Tongue (tissue), 3 donors: ENCODE measurements at places on chromosomes 7 and 10. TPM values are rescaled to one million over a fixed set of nuclear protein-coding genes. Genes with fewer than 3 reads are reported as not detected.
A peak's percentile ranks its signal among the peaks of the same experiment; 100 is the strongest.

GRCh38 chr7:154387252-154387651 lies 335.1 kb downstream of the DPP6 start:
- DNase-seq, result no peak

DNA sequence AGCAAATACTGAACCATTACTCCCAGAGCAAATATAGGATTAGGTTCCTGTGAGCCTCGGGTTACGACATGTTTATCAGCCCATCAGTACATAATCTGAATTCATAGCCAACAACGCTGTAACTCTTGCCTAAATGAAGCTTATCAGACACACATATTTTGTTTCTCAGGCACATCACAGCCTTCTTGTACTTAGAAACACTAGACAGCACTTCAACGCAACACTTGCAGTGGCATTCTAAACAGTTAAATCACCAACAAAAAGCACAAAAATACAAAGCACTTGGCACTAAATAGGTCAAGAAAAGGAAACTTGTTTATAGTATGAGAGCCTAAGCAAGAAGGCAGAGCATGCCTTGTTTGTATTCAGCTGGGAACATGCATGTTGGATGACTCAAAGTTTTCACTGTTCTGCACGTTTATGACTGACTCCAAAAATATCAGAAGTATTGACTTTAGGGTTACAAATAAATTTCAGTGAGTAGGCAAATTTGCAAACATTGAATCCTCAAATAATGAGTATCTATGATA lies 75.0 kb downstream of the VPS50 start:
- DNase-seq, result no peak

DNA sequence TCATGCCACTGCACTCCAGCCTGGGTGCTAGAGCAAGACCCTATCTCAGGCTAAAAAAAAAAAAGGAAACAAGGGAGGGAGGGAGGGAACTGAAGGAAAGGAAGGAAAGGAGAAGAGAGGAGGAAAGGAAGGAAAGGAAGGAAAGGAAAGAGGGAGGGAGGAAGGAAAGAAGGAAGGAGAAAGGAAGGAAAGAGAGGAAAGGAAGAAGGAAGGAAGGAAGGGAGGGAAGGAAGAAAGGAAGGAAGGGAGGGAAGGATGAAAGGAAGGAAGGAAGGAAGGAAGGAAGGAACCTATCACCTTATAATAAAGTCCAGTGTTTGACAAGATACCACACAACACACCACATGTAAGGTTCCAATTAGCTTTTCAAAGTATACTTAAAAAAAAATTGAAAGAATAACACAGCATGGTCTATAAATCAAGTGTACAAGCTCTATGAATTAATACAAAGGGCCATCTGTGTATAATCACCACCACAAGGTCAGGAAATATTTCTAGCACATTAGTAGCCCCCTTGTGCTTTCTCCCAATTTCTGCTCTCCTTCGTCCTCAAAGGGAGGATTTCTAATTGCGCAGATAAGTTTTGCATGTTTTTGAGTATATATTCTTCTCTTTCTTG lies 26.4 kb downstream of the RNF216 start:
- no peak for DNase-seq

EXOC4 gene
- total RNA-seq, result 140 TPM

SPDYE11 gene
- total RNA-seq, result not detected

GRCh38 chr10:59959504-59960018 lies 53.2 kb upstream of the CCDC6 start:
- DNase-seq, result no peak

LIPJ gene
- total RNA-seq, result 0.21 TPM

DNA sequence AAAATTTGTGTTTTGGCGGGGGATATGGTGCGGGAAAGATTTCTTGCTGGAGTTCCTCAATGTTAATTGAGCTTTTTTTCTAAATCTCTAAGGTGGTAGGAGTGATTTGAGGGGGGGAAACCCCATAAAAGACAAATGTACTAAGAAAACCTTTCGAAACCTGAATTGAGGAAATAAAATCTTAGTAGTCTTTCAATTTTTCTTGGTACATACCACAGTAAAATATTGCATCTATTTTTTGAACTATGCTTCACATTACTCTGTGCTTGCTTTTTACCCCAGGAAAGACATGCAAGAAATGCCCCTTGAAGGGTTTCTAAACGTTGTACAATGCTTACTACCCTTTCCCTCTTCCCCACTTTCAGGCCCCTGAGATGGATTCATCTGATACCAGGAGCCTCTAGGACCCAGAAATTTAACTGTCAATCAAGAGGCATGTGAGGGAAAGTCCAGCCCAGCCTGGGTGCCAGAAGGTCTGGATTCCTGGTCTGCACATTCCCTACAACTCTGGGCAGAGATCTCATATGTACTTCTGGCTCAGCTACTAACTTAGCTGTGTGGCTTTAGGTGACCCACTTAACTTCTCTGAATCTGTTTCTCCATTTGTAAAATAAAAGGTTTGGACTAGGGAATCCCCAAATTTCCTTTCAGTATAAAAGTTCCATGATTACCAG lies 5.8 kb upstream of the PDCD4 start:
- DNase-seq, result no peak

- no peak for DNase-seq
These were observed 163.3 kb upstream of the GLI3 start for GRCh38 chr7:42400211-42400772.

TLX1 gene
- 1.3 TPM for total RNA-seq

CAMK2B gene
- total RNA-seq, result 26.7 TPM

GRCh38 chr10:119177708-119178371 lies 772 bp downstream of the PRDX3 start:
- DNase-seq, result no peak

DNA sequence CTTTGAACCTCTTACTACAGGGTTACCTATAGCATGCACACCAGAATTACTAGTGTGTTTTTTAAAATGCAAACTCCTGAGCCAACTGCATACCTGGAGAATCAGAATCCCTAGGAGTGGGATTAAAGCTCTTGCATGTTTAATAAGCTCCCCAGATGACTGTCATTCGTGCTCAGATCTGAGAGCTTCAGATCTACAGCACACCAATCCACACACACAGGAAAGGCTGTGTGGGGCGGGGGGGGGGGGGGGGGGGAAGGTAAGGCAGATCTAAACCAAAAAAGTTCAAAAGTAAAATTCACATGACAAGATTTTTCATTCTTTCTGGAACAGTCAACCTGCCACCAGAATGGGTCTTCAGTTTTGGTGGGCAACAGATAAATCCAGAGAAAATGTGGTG lies 5.5 kb downstream of the FAM3C start:
- no peak for DNase-seq

SNCG gene
- total RNA-seq, result 1.6 TPM

- no peak for DNase-seq
These were observed 232.6 kb upstream of the HABP2 start for GRCh38 chr10:113320211-113320610.

AKR1B15 gene
- 0.31 TPM for total RNA-seq

TAS2R41 gene
- 0.31 TPM for total RNA-seq

GRCh38 chr7:97971120-97971989 lies 18.6 kb downstream of the OCM2 start:
- DNase-seq, result peak; percentile 29

GDF10 gene
- total RNA-seq, result 32.6 TPM

- DNase-seq, result peak; percentile 73
These were observed 85.6 kb downstream of the SDK1 start for GRCh38 chr7:3386423-3387190.

C7orf33 gene
- total RNA-seq, result not detected

- DNase-seq, result no peak
These were observed 673.1 kb downstream of the TNS3 start for GRCh38 chr7:46908770-46909169.

- no peak for DNase-seq
These were observed 86.2 kb downstream of the SH3PXD2A start for GRCh38 chr10:103769176-103769575.

DNA sequence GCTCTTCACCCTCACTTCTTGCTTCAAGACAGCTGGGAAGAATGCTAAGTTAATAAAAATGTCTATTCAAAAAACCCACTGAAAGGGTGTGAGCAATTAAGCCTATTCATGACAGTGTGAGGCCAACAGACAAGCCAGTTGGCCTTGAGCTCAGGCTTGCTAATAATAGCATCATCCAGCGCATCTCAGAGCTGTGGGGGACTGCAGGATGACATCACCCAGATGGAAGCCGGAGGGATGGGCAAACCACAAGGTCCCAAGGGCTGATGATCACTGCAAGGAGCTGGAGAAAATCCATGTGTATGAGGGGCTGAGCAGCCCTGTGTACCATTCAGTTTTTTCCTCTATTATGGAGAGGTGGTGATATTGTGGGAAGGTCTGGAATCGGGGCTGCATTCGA lies 770.4 kb downstream of the TNS3 start:
- DNase-seq, result peak; percentile 85

LBX1 gene
- total RNA-seq, result 5.6 TPM

IGFBP3 gene
- total RNA-seq, result 383 TPM

- DNase-seq, result no peak
These were observed 29.9 kb downstream of the KAZALD1 start for GRCh38 chr10:101091546-101092290.

DNA sequence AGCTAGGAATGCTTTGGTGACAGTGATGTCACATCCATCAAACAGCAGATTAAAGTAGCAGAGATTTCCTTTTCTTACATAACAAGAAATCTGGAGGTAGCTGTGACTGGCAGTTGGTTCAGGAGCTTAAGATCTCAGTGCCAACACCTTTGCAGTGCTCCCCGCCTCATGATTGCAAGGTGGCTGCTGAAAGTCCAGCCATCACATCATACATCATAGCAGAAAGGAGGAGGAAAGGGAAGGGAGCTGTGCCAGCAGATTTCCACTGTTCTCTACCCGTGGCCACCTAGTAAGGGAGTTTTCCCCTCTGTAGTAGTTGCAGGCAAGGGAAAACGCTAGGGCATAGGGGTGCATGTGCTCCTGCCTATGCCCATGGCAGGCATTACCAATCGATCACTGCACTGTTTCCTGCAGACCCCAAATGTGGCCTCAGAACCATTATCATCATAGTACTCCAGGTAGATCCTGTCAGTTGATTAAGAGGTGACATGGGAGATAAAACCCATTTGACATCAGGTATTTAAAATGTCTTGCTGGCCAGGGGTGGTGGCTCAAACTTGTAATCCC lies 57.9 kb upstream of the GTF2IRD1 start:
- DNase-seq, result no peak

DNA sequence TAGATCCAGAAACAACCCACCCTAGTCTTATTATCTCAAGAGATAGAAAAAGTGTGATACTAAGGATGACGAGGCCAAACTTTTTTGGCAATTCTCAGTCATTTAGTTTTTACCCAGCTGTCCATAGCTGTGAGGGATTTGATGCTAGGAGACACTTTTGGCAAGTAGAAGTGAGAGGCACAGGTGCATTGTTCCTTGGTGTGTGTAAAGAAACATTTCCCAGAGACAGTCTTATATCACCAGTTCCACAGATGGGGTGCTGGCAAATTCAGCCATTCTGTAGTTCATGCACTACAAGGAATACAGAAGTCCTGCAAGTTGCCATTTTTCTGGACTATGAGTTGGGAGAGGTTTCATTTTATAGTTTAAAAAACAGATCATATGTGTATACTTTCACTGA lies 403.3 kb upstream of the GHITM start:
- no peak for DNase-seq

RBP4 gene
- total RNA-seq, result 2.8 TPM

WIPF3 gene
- 3.4 TPM for total RNA-seq

SPDYE6 gene
- not detected for total RNA-seq

- peak; percentile 82 for DNase-seq
These were observed 65.3 kb downstream of the OR13A1 start for GRCh38 chr10:45249978-45250693.

GRCh38 chr7:36972140-36972518 lies 247.8 kb upstream of the AOAH start:
- DNase-seq, result no peak

- DNase-seq, result no peak
These were observed 62.5 kb upstream of the KMT2E start for GRCh38 chr7:104951546-104951945.

- no peak for DNase-seq
These were observed 18.4 kb downstream of the C7orf57 start for GRCh38 chr7:48053736-48054135.

GRCh38 chr10:18020523-18020922 lies 68.8 kb downstream of the SLC39A12 start:
- DNase-seq, result no peak

DNA sequence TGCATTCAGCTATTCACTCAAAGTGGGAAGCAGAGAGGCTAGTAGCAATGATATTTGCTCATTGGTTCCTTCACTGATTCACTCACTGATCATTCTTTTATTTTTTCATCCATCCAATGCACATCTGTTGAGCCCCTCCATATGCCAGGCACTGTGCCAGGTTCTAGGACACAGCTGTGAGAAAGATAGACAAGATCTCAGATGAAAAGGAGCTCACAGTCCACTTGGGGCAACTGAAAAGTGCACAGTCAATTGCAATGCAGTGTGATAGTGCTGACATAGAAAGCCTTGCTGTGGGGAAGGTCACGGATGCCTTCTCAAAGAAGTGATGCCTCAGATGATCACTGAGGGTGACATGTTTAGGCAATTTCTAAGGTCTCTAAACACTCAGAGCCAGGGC lies 262.3 kb downstream of the PTEN start:
- DNase-seq, result peak; percentile 41
